ENCODE measurements at places on chromosomes 3 and 15. TPM values are rescaled to one million over a fixed set of nuclear protein-coding genes. Genes with fewer than 3 reads are reported as not detected.

Gene PRSS50
- not detected for polyA plus RNA-seq

Gene CNOT10
- polyA plus RNA-seq = 23.5 TPM

Gene ANKRD34C
- not detected for polyA plus RNA-seq

- no peak for DNase-seq
Observed at GRCh38 chr15:68765602-68766368, 54.9 kb downstream of the ANP32A start.

GRCh38 chr3:122030381-122031122 is 8.5 kb upstream of the ILDR1 start:
- DNase-seq = no peak

DNA sequence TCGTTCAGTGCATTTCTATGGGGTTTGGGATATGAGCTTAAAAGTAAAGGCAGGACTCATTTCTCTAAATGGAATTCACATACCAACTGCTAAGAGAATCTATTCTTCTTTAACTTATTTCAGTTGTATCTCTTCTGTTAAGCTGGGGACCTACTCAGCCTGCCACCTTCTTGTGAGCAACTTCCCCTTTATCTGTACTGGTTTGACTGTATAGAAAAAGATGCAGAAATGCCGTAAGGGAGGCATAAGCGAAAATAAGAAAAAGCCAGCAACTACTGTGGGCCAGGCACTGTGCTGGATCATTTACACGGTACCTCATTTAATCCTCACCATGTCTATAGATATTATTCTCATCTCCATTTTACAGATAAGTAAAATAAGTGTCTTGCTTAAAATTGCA is 38.4 kb downstream of the RBMS3 start:
- DNase-seq = no peak

DNA sequence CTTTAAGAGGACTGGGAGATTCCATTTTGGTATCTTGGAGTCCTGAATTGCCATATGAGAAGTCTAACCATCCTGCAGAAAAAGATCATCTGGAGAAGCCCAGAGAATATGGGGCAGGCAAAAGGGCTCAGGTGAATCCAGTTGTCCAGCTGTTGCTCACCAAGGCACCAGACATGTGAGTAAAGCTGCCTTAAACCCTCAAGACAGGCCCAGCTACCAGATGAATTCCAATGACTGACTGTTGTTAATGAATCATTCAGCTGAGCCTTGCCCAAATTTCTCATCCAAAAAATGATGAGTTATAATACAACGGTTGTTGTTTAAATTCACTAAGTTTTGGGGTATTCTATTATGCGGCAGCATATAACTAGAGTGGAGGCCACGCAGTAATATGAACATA is 22.0 kb upstream of the NANOGP8 start:
- DNase-seq = no peak

Data from SK-N-SH (cell line).